ENCODE measurements at places on chromosomes 3 and 15.

DNA sequence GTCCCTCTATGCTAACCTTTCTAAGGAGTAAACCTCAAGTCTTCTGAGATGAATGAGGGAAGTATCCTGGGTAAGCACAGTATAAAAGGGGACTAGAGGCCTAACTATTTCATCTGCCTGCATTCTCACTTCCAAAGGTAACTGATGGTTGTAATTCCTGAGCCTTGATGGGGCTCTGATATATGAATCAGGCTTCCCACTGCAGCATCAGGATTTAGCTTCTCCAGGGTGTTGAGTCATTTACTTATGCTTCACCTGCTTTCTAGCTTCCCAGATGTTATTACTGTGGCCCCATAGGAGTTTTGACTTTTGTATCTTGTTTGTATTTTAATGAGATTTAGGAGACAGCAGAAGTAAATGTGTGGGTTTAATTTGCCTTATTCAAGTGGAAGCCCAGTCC, 207.3 kb upstream of the EIF1B start:
- DNase-seq, result no peak

DNA sequence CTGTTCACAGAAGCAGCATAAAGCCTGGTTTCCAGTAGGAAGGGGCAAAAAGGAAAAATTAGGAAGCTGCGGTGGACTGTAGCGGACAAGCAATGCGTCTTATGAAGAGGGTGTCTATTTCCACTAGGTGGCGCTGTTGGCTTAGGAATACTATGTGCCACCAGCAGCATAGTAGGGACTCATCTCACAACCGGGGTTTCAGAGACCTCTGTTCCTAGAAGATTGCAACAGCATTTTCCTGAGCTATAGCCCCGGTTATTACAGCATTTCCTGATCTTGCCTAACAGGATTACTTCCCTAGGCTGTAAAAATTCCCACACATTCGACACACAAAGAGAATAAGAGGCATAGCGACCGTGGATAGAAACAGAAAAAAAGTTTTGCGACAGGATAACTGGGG, 683.0 kb downstream of the TBL1XR1 start:
- DNase-seq, result peak; percentile 87

- DNase-seq, result no peak
These were observed 202.2 kb upstream of the ADAMTS9 start for GRCh38 chr3:64890006-64890405.

DNA sequence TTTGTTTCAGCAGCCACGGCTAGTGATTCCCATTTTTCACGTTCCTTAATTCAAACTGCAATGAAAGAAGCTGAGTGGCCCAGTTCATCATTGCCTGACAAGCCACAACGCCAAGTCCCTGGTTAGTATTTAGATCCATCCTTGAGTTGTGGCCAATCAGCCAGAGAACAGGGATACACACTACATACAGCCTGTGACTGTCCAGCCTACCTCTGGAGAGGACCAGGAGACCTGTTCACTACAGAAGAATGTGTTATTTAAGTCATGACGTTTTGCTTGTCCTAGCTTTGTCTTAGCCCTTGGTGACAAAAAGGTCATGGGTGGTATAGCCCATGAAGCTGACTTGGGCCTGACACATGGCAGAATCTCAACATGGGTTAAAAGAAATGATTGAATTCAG, 2.7 kb upstream of the TPM1 start:
- DNase-seq, result no peak

- DNase-seq, result no peak
These were observed 107.1 kb upstream of the PHLDB2 start for GRCh38 chr3:111751961-111752360.

- DNase-seq, result no peak
These were observed 706 bp downstream of the FSIP1 start for GRCh38 chr15:39781967-39782302.

DNA sequence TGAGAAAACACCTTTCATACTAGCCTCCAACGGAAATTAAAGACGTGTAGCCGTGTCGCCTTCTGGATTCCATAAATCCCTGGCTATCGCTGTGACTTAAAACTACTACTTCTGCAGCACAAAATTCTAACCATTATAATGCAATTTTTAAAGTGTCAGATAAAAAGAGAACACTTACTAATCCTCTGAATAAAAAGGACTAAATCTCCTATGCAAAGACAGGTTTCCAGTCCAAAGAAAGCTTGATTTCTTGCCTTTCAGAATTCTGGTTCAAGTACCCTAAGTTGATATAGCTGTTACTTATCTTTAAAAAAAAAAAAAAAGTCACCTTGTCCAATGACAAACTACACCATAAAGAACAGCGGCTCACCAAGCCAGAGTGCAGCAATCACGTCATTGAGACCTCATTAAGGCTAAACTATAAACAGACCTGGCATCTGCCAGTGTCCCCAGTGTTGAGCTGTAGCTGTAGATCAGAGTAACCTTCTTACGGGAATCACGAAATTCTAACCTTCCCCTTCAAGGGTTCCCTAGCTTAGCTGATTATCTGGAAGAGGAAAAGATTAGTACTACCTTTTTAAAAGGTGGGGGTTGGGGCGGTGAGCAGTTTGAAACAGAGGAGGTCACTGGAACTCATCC, 2.2 kb downstream of the ABCC5 start:
- DNase-seq, result peak; percentile 60

DNA sequence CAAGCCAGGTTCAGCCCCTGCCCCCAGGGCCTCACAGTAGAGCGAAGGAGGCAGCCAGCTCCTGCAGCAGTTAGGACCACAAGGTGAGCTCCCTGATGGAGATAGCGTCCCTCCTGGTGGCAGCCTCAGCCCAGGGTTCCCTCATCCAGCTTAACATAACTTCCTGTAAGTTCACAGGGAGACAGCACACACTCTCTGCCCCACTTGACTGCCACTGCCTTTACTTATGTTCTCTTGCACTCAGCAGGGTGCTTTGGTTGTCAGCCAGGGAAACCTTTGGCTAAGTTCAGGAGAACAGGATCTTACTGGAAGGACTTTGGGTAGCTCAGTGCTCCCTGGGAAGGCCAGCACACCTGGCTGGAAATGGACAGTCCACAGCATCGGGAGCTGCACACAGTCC, 10.9 kb downstream of the KBTBD13 start:
- no peak for DNase-seq

DNA sequence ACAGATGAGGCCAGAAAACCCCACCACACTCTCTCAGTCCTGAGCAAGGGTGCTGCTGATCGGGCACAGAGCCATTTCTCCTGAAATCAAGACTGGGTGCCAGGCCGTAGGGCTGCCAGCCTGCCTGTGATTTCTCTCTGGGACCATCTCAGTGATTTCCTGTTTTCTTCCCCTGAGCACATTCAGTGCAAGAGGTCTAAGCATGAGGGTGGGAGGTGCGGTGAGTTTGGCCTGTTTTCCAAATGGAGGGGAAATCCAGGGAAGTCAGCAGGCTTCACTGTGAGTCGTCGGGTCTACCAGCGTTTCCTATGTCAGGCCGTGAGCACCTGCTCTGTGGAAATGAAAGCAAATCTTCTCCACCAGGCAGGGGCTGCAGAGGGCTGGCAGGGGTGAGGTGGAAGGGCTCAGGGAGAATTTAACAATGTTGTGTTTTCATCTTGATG, 82.3 kb downstream of the ST6GAL1 start:
- no peak for DNase-seq

DNA sequence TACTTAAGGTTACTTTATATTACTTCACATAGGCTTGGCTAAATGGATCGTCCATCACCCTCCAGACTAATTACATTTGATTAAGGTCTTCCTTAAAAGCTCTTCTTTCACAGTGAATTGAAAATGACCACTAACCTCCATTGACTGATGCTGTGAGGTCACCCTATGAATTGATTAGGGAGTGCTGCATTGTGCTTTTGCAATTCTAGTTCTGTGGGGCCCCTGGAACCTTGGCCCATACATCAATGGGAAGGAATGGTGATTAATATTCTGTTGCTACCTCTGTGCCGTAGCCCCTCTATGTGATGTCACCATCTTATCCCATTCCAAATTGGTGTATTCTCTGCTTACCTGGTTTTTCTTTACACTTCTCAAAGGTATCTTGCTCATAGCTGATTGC, 682.2 kb downstream of the SQOR start:
- DNase-seq, result no peak

GRCh38 chr3:106758459-106758858, 618.8 kb upstream of the CCDC54 start:
- DNase-seq, result no peak
